ENCODE measurements at places on chromosomes 4 and X.

DNA sequence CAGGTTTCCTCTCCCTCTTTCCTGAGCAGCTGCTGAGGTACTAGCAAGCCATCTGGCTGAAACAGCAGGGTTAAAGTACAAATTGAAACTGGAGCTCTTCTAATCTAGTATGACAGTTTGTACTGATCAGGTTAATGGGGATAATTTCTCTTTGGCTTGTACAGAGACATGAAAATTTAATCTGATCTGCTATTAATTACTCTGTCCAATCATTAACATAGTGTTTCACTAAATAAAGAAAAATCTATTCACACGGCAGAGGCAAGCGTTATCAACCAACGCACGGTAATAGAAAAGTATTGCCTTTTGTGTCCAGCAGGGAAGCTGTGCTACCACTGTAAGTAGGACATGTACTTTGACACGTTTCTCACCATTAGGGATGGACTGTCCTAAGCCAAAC lies 71.1 kb downstream of the IGSF1 start:
- DNase-seq = no peak

- DNase-seq = no peak
These were observed 140.8 kb upstream of the GATB start for GRCh38 chr4:151901631-151902030.

- no peak for DNase-seq
These were observed 152.2 kb downstream of the NHS start for GRCh38 chrX:17527135-17527701.

DNA sequence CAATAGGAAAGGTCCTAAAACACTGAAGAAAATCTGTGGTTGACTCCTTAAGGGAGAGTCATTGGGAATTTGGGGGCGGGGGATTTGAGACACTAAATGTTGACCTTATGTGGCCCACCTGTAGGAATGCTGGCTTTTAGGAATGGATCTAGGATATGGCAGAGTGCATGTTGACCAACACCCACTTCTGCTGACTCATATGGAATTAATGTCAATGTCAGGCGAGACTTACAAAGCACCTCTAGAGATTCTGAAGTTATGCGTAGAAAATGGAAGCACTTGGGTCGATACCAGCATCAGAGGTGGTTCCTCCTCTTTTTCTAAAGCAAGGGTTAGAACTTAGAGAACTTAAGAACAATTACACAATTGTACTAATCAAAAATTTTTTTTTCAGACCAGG lies 100.6 kb upstream of the CBR4 start:
- no peak for DNase-seq

GRCh38 chr4:97496298-97496873 lies 646.9 kb downstream of the STPG2 start:
- DNase-seq = no peak

DNA sequence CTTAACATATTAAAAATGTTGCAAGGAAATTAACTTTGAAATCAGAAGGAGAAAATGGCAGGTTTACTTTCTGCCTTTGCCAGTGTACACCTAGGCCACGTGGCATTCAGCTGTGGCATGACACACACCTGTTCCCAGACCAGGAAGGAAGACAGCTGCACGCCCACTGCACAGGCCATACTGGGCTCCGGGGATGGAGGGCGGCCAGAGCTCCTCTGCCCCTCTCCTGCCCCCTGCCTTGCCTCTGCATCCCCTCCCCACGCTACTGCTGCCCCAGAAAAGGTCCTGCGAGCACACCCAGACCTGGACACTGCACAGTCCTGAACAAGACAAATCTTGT lies 68.4 kb downstream of the GATB start:
- no peak for DNase-seq

- no peak for DNase-seq
These were observed 286.8 kb upstream of the FSTL5 start for GRCh38 chr4:162450531-162451035.

GRCh38 chr4:80365928-80366327 lies 30.4 kb downstream of the CFAP299 start:
- peak; percentile 54 for DNase-seq

DNA sequence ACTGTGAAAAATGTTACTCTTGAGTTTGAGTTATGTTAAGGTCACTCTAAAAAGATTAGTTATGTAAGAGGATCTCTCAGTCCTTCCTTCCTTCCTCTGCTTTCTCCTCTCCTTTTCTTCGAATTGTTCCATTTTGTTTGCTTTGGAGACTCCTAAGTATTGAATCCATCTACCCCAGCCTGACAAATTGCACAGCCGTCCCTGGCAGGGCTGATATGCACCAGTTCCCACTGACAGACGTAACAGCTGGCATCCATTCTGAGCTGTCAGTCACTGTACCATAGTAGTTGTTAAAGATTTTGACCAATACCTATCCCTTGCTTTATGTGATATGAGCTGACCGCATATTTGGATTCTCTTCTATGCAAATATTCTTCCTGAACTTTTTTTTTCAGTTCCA lies 210.7 kb upstream of the IGFBP7 start:
- no peak for DNase-seq

GRCh38 chr4:15339737-15340136 lies 88.1 kb upstream of the C1QTNF7 start:
- DNase-seq = no peak

DNA sequence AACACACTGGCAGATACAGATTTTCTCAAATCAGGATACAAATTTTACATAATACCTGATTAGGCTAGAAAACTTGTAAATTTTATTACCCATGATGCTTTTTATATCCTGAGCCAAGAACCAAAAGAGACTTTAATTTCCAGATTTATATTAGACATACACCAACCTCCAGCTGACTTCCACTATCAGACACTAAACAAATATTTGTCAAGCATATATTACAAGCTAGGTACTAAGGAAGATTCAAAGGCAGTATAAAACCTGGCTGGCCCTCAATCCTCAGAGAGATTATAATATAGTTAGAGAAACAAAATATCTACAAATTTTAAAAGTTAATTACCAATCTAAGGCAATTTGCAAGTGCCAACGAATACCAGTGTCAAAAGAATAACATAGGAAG lies 357.8 kb upstream of the F9 start:
- DNase-seq = no peak

DNA sequence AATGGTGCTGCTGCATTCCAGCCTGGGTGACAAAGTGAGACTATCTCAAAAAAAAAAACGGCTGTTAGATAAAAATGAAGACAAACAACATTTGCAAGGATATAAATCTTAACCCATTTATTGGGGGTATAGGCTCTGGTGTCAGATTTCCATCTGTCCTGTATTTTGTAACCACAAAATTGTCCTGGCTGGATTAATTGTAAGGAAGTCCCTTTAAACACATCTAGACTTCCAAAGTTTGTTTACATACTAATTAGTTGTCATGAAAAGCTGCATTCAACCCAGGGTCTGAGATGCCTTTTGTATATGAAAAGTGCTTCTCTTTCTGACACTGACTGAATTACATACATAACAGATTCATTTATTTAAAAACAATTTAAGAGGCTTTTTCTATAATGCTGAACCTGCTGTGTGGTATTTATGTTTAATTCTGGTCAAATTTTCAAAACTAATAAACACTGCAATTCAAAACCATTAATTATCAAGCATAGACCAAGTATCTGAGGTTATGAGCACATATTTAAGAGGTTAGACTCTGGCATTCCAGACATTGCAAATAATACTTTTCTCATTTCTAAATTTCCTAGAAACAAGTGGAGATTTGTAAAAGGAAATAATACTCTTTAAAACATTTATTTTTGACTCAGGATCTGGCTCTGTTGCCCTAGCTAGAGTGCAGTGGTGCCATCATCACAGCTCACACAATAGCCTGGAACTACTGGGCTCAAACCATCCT lies 17.5 kb upstream of the UGDH start:
- DNase-seq = peak; percentile 65

- DNase-seq = no peak
These were observed 209.3 kb upstream of the MAOA start for GRCh38 chrX:43446752-43447151.

- no peak for DNase-seq
These were observed 109.2 kb downstream of the NSUN7 start for GRCh38 chr4:40858962-40859361.

GRCh38 chr4:30191902-30192301 lies 528.3 kb upstream of the PCDH7 start:
- no peak for DNase-seq

- DNase-seq = no peak
These were observed 57.5 kb upstream of the GC start for GRCh38 chr4:71841336-71841735.

DNA sequence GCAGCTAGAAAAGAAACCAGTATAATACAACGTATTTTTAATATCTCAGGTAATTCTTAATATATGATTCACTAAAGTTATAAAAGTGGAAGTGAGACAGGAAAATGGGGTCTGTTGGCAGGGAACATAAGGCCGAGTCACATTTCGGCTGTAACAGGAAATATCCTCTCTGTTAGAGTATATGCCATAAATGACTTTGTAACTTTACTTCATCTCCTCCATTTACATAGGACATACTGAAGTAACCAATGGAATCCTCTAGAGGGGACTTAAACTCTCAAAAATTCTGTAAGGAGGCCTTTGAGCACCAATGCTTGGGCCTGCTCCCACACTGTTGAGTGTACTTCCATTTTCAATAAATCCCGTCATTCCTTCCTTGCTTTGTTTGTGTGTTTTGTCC lies 71.3 kb downstream of the ANKRD17 start:
- DNase-seq = no peak

GRCh38 chr4:55959655-55960054 lies 10.9 kb downstream of the CEP135 start:
- no peak for DNase-seq

DNA sequence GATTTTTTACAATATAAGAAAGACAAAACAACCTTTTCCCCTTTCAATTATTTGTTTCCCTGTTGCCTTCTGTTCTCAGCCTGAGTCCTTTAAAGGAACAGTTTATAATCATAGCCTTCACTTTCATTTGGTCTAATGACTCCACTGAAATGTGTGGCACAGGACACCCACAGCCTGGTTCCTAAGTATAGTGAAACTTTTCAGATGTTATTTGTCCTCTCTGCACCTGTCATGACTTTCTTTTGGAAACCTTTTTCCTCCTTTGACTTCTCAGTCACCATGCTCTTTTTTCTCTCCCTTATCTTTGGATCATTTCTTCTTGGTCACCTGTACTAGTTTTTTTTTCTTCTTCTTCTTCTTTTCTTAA lies 237.8 kb upstream of the ANXA3 start:
- no peak for DNase-seq

DNA sequence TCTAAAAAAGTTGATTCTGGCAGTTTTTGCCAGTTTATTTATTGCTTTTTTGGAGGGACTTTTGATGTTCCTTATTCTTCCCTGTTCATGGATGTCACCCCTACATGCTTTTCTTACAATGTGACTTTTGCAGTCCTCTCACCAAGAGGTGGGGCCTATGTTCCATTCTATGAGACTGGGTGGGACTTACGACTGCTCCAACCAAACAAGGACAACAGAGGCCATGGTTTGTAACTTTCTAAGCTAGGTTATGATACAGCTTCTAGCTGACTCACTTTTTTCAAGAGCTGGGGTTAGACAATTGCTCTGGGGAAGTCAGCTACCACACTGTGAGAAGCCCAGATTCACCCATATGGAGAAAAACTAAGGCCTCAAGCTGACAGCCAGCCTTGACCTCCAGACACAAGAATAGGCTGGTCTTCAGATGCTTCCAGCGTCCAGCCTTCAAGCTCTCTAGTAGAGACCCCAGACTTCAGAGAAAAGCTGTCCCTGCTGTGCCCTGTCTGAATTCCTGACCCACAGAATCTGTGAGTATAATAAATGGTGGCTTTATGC lies 39.5 kb downstream of the ENOPH1 start:
- no peak for DNase-seq

- DNase-seq = no peak
These were observed 6.8 kb downstream of the ASB5 start for GRCh38 chr4:176262243-176262642.

- DNase-seq = no peak
These were observed 772 bp upstream of the SLC49A3 start for GRCh38 chr4:689723-690122.

DNA sequence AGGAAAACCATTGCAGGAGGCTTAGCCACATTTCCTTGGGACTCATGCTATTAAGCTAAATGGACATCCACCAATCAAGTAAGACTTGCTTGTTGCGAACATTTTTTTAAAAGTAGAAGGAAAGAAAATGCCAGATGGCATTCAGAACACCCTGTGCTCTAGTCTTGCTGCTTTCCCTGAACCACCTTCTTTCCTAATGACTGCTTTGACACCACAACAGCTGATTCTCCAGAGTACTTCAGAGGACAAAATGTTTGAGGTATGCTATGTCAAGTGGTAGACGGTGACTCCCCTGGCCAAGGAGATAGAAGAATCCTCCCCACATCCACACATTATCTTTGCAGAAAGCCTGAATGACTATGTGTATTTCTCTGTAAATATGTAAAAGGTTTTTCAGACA lies 65.4 kb downstream of the ANK2 start:
- DNase-seq = no peak

GRCh38 chr4:82765134-82765533 lies 33.5 kb downstream of the SCD5 start:
- no peak for DNase-seq

GRCh38 chr4:147508346-147508745 lies 27.4 kb downstream of the EDNRA start:
- DNase-seq = no peak

GRCh38 chrX:39039890-39040289 lies 238.6 kb downstream of the MID1IP1 start:
- no peak for DNase-seq

DNA sequence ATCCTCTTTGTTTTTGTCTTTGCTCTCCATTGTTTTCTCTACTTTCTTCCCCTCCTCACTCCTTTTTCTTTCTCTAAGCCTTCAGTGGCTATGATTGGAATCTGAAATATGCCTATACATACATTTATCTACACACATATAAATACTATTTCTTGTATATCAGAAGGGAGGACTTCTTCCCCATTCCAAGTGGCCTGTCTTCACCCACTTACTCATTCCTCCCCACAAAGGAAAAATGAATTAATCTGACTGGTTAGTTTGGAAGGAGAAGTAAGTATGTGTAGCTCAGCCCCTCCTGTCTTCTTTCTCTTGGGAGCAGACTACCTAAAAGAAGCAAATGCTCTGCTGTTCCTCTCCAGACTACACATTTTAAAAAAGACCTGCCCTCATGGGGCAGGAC lies 17.7 kb downstream of the GUCY2F start:
- no peak for DNase-seq

GRCh38 chr4:185936650-185937376 lies 124.8 kb upstream of the SORBS2 start:
- DNase-seq = no peak

DNA sequence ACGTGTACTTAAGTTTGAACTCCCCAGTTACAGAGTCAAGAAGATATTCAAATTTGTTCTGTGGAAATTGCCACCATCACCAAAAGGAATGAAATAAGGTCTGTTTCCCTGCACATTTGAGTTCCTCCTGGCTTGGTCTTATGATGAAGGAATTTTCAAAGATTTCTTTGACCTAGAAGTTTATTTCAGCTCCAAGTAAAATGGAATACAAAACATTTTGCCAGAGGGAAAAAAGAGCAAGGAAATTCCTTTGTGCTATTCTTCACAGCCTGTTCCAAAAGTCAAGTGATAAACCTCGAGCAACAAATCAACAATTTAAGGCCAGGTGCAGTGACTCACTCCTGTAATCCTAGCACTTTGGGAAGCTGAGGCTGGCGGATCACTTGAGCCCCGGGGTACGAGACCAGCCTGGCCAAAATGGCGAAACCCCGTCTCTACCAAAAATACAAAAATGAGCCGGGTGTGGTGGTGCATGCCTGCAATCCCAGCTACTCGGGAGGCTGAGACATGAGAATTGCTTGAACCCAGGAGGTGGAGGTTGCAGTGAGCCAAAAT lies 3.4 kb downstream of the NKRF start:
- DNase-seq = no peak

GRCh38 chr4:8671712-8672290 lies 79.2 kb downstream of the CPZ start:
- no peak for DNase-seq

All from NCI-H526 (cell line).